Activated naive CD4-positive, alpha-beta T cell treated with anti-CD3 and anti-CD28 coated beads, Interleukin-2, amount 10 ng/mL, durations not matched to agents 5 hours and 36 hours (primary cell): ENCODE measurements at places on chromosomes 7 and 10. TPM values are rescaled to one million over a fixed set of nuclear protein-coding genes. Genes with fewer than 3 reads are reported as not detected.

Gene WIPF3
- not detected for total RNA-seq

Gene NXPH1
- total RNA-seq: not detected

Gene PRSS1
- total RNA-seq: not detected

Gene PSTK
- total RNA-seq: 3.8 TPM

Gene NUTM2B
- total RNA-seq: 1.6 TPM

Gene IL6
- 5.8 TPM for total RNA-seq

Gene LRRN3
- total RNA-seq: 257 TPM

Gene POLR2J2
- 13.4 TPM for total RNA-seq

Gene SMO
- not detected for total RNA-seq

Gene TWIST1
- 0.14 TPM for total RNA-seq

Gene OR2A1
- total RNA-seq: 0.12 TPM

Gene NEURL1
- 1.1 TPM for total RNA-seq
